ENCODE measurements at places on chromosomes 7 and 10.

GRCh38 chr7:108839076-108839475, 269.4 kb downstream of the DNAJB9 start:
- DNase-seq = no peak

DNA sequence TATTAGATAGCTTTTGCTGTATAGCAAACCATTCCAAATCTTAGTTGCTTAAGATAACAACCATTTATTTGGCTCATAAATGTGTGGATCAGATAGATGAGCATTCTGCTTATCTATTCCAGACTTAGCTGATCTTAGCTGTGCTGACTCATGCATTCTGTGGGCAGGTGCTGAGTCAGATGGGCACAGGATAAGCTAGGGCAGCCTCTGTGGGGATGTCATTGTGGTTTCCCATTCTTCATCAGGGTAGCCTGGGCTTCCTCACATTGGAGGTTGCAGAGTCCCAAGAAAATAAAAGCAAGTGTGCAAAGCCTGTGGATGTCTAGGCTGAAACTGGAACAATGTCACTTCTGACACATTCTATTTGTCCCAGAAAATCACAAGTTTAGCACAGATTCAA, 917.0 kb downstream of the TYW1 start:
- no peak for DNase-seq

GRCh38 chr10:69180525-69181204, 631 bp downstream of the SUPV3L1 start:
- DNase-seq = no peak

DNA sequence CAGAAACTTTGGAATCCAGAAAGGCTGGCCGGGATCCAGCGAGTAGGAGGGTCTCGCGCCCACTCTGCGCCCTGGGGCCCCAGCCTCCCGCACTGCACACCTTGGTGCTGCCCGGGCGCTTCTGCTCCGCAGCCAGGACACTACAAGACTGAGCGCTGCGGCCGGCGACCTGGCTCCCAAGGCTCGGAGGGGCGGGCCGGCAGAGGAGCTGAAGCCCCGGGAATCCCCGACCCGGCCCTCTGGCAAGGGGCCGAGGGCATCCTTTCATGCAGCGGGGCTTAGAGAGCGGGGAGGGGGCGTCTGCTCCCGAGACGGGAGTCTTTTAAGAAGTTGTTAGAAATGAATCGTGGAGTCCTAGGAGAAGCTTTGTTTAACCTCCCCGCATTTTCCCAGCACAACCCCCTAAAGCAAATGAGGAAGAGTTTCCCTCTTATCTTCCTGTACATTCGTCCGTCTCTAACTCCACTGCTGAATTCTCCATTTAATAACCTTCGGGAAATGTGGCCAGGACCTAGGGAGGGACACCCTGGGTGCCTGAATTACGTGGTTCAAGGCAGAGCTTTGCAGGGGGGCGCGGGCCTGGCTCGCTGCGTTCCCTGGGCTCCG, 1.1 kb downstream of the VWC2 start:
- DNase-seq = no peak

GRCh38 chr7:93327006-93327633, 95.0 kb downstream of the VPS50 start:
- no peak for DNase-seq

GRCh38 chr10:44967616-44968015, 8.0 kb downstream of the RASSF4 start:
- DNase-seq = no peak

GRCh38 chr10:54710918-54711317, 90.1 kb downstream of the PCDH15 start:
- no peak for DNase-seq

All from bone marrow (tissue), 2 donors.